ENCODE measurements at places on chromosomes 5 and 9.

DNA sequence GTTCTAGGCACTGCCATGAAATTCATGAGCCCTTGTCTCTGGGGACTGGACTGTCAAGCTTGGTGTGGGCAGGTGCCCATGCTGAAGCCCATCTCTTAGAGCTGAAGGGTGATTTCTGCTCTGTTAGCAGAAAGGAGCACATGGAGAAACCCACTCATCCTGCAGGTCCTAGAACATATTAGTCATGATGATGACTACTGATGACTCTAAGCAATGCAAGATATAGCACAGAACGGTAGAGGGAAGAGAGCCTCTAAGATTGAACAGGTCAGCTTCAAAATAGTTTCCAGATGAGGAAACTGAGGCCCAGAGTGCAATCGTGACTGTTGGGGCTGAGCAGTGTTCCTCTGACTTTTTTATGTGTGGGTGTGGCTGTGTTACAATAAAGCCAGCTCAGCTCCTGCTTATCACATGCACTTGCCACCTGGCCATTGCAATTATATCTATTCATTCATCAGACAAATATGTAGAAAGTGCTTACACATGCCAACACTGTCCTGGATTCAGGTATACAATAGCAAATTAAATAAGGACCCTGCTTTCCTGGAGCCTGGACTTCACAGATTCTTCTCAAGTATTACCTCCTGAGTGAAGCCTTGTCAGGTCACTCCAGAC lies 140.2 kb upstream of the BRINP1 start:
- DNase-seq: no peak

- DNase-seq: no peak
Measured at GRCh38 chr5:89028595-89029285, 145.8 kb upstream of the MEF2C start.

DNA sequence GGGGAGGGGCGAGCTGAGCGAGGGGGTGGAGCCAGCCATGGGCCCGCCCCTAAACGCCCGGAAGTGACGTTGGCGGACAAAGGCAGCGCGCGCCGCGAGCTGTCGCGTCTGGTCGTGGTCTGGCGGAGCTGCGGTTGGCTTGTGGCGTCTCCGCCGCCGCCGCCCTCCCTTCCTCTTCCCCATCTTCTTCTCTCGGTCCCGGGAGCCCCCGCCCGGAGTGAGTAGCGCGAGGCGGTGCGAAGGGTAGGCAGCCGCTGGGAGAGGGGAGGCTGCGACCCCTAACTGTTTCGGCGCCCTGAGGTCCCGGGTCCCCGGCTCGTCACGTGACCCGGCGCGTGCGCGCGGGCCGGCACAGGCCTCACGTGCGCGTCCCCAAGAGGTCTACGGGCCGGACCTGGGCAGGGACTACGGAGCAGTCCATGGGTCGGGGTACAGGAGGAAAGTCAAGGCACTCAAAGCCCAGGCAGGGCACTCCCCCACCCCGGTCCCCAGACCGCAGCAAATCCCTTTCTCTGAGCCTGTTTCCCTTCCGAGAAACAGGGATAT lies at the start of gene NTMT1:
Gene NTMT1, plus strand, starts transcription at position 85 of the 546 bp plus-strand sequence. CDS start 6,541 bp downstream, outside the sequence.
- DNase-seq: peak; percentile 40

- no peak for DNase-seq
Measured at GRCh38 chr5:115461093-115461492, 83.5 kb downstream of the FEM1C start.

- DNase-seq: no peak
Measured at GRCh38 chr9:18495065-18495464, 21.1 kb downstream of the ADAMTSL1 start.

DNA sequence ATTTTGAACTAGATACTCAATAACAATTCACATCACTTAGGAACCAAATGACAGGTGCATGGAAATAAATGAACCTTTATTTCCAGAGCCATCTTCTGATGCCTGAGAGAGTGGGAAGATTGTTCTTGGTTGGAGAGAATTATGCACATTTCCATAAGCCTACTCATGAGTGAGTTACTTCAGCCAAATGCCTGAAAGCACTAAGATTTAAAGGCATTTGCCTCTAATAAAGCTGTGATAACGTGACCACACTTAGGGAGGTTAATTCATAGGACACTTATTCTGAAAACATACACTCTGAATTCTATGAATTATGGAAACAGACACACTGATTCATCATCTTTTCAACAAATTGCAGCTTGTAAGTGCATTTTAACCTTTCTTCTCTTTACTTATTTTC lies 40.0 kb downstream of the KCTD16 start:
- DNase-seq: no peak

DNA sequence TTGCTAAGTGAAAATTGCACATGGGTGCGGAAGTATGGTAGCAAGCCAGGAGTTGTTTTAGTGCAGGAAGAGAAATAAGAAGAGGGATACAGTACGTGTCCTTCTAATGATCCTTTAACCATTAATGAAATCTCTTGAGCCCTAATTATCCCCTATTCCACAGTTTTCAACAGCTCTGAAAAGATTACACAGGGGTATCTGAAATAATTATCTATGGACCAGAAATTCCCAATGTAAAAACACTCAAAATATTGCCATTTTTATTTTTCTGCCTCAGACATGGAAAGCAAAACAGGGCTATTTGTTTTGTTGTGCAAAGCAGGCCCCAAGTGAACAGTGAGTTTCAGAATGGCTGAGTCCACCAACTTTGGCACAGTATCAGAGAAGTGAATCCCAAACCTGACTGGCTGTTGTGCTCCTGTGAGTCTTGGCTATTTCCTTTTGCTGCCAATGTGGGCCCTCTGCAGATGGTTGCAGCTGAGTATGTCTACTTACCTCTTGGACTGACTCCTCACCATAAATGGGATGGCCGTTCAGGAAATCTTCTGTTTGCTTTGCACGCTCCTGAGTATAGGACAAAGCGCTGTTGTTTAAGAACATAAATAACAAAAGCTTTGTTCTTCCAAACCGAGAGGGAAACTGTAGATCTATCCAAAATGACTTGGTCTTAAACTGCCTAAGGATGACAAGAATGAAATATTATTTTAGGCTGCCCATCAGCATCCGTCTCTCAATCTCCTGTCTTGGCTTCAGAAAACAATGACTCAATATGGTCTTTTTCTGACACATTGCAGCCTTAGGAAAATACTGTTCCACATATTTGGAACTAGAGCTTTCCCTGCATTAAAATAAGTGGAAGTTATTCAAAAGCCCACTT lies 204.1 kb downstream of the DEPDC1B start:
- no peak for DNase-seq

DNA sequence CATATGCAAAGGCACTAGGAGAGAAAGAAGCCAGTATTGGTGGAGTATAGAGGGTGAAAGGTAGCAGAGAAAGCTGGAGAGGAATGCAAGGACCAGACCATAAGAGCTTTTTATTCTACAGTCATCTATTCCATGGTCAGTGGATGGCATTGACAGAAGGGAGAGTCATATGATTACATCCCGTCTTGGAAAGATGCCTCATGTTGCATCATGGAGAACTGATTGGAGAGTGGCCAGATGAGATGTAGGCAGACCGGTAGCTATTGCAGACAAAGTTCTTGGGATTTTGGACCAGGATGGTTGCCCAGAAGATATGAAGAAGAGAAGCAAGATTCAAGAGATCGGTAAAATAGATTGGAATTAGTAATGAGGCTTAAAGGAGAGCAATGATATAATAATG lies 260.7 kb downstream of the CHSY3 start:
- DNase-seq: no peak

- DNase-seq: no peak
Measured at GRCh38 chr9:13809401-13809800, 504.5 kb downstream of the NFIB start.

DNA sequence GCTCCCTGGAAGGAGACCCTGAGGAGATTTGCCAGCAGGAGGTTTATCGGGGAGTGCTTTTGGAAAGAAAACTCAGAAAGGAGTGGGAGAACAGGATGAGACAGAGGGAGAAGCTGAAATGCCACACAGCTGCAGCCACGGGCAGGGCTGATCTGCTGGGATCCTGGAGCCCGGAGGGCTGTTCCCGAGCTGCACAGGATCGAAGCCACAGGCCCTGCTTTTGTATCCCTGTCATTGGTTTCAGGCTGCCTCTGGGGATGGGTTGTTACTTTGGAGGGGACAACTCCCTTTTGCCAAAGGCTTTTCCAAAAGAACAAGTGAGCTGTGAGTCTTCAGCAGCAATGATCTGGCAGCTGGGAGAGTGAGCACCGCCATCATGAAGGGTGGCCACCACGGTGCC lies 152.5 kb upstream of the PTCH1 start:
- no peak for DNase-seq

- DNase-seq: no peak
Measured at GRCh38 chr9:91239367-91240111, 122.2 kb downstream of the AUH start.

DNA sequence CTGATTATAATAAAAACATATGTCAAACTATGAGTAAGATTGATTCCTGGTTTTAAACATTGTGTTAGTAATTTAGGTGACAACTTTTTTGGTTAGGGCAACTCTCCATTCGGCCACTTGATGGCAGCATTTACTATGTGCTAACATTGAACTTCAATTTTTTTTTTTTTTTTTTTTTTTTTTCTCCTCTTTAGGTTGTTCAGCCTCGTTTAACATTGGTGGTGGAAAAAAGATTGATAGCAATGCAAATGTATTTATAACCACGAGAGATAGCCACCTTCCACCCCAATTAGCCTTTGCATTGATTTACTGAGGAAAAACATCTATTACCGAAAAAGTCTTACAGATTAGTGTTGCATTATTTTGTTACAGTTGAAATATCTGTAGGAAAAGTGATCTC lies 159.1 kb downstream of the CSNK1G3 start:
- peak; percentile 53 for DNase-seq

GRCh38 chr5:118651002-118651401 lies 337.3 kb downstream of the DTWD2 start:
- DNase-seq: no peak

DNA sequence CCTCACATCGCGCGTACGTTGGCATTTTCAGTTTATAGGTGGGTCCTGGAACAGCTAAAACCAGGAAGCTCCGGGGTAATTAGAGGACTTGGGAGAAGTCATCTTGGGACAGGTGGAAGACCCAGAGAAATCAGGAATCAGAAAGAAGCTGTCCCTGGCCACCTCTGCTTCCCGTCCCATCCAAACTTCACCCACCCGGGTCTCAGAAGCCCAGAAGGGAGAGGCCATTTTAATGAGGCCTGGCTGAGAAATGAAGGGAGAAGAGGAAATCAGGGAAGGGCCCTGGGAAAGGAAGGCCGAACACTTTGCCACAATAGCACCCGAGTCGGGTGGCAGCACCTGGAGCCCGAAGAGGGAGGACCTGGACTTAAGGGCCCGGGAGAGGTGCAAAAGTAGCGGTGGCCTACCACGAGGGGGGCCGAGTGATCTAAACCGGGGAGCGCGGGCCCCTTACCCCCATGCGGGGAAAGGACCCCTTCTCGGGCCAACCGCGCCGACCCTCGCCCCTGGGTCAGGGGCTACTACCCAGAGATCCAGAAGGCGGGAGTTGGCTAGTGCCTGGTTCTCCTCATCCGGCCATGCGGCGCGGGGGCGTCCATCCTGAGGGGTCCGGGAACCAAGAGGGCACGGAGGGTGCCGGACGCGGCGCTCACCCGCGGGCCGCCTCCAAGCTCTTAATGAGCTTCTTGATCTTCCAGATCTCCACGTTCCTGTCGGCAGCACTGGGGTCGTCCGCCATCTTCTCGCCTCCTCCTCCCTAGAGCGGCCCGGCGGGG lies 668 bp downstream of the ETF1 start:
- no peak for DNase-seq
